ENCODE measurements at places on chromosomes 4 and X. TPM values are rescaled to one million over a fixed set of nuclear protein-coding genes. Genes with fewer than 3 reads are reported as not detected.

- no peak for DNase-seq
Measured at GRCh38 chrX:25296850-25297249, 281.1 kb upstream of the ARX start.

- no peak for DNase-seq
Measured at GRCh38 chrX:17359500-17359899, 15.5 kb upstream of the NHS start.

- no peak for DNase-seq
Measured at GRCh38 chrX:153848325-153848724, 18.0 kb upstream of the PDZD4 start.

CT47A7 gene
- total RNA-seq, result not detected

MAP3K15 gene
- not detected for total RNA-seq

All from T-helper 17 cell (primary cell).